Bronchial epithelial cell (primary cell): ENCODE measurements at places on chromosomes 5 and 9.
A peak's percentile ranks its signal among the peaks of the same experiment; 100 is the strongest.

DNA sequence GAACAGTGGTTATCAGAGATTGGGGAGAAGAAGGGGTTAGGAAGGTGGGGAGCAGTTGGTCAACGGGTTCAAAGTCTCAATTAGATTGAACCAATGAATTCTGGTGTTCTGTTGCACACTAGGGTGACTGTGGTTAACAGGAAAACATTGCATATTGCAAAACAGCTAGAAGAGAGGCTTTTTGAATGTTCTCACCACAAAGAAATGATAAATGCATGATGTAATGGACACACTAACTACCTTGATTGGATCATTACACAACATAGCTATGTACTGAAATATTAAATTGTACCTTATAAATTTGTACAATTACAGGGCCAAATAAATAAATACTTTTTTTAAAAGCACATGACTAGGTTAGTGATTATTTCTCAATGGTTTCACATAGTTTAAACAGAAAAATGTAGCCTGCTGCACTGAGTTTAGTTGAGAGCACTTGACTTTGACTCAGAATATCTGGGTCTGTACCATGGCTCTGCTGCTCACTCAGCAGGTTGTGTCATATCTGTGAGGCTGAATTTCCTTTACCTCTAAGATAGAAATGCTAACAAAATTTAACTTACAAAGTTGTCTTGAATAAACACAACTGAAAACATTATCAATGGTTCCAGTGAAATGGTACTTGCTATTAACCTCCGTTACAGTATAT, 30.4 kb downstream of the NUDT12 start:
- peak; percentile 75 for DNase-seq

- DNase-seq = no peak
Measured at GRCh38 chr5:154782812-154783592, 27.8 kb downstream of the LARP1 start.

GRCh38 chr5:105931881-105932421, 1738.8 kb downstream of the EFNA5 start:
- no peak for DNase-seq

GRCh38 chr9:137742698-137743097, 123.9 kb downstream of the EHMT1 start:
- DNase-seq = no peak

DNA sequence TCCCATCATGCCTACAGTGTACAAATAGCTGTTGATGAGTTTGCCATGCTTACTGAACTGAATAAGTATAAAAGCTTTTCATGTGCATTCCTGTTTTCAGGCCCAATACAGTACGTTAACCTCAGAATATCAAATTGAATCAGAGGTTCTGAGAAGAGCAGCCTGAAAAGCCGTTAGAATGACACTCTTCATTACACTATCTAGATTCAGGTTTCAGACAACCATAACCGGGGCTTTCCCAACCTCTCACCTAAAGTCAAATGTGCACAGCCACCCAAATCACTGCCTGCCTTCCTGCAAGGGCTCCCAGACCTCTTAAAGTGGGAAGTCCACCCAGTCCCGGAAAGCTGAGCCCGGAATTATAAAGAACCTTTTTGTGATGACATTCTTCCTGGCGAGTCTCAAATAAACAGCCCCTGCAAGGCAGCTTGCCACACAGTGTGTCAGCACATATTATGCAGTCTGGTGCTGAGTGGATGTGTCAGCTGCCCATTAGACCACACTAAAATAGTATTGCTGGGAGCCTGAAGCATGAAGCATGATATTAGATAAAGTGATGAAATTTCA, 245.8 kb downstream of the TLE4 start:
- no peak for DNase-seq

DNA sequence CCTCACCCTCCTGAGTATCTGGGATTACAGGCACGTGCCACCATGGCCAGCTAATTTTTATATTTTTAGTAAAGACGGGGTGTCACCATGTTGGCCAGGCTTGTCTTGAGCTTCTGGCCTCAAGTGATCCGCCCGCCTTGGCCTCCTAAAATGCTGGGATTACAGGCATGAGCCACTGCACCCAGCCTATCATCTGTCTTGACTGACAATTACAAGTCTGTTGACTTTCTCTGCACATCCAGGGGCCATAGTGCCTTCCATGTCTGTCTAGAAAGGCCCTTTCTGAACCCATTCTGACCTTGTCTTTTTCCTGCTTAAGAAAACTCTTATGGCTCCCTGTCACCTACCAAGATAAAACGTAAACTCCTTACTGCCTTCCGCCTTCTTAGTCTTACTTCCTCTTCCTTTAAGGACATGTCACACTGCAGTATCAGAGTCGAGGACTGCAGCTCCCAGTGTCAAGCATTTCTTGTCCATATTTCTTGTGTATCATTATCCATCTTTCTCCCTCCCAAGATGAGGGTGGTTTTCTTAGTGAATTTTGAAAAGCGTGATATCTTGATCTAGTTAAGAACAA, 49.9 kb upstream of the SHB start:
- no peak for DNase-seq

DNA sequence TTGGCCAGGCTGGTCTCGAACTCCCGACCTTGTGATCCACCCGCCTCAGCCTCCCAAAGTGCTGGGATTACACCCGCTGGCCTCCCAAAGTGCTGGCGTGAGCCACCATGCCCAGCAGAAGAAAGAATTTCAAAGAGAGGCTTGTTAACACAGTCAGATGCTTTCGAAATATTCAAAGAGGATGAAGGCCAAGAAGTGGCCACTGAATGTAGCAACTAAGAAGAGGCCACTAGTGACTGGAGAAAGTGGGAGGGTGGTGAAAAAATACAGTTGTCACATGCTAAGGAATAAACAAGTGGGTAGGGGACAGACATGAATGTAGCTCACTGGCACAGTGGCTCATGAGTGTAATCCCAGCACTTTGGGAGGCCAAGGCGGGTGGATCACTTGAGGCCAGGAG, 13.0 kb upstream of the TPM2 start:
- DNase-seq = no peak

GRCh38 chr5:76455531-76456133, 52.5 kb downstream of the IQGAP2 start:
- no peak for DNase-seq

GRCh38 chr9:78306222-78307076, 9.5 kb downstream of the PSAT1 start:
- no peak for DNase-seq

GRCh38 chr9:84271921-84272556, 68.5 kb downstream of the SLC28A3 start:
- DNase-seq = no peak

GRCh38 chr5:14261235-14261634, 118.1 kb downstream of the TRIO start:
- no peak for DNase-seq

- peak; percentile 86 for DNase-seq
Measured at GRCh38 chr5:28542987-28543386, 1504.6 kb upstream of the CDH9 start.

GRCh38 chr5:37494756-37495155, 115.6 kb downstream of the WDR70 start:
- DNase-seq = peak; percentile 75

DNA sequence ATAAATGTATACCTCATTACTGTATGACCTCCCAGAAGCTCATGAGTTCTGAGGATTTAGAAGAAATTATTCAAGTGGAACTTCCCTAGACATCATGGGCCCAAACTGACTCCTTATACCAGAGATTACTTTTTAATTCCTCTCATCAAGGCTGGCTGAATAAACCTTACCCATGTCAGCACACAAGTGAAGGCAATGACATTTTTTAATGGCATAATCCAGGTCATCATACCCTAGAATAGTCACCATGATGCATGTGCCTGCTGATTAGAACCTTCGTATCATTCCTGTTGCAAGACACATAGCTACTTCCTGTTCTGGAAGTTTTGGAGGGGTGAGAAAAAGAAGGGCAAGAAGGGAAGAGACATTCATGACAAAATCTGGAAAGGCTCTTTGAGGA, 49.8 kb upstream of the IFNK start:
- no peak for DNase-seq

DNA sequence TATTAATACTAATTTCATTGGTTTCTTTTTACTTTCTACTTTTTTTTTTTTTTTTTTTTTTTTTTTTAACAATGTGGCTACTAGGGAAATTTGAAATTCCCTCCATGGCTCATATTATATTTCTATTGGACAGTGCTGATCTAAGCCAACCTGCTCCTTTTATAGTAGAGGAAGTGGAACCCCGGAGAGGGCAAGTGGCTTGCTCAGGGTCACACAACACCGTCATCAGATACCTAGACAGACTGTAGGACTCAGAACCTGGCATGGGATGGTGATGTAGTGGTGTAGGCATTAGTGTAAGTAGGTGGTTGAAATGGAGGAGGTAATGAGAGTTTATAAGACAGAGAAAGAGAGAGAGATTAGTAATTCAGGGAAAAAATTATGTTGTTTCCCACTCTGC, 10.8 kb downstream of the ZNF618 start:
- DNase-seq = no peak

DNA sequence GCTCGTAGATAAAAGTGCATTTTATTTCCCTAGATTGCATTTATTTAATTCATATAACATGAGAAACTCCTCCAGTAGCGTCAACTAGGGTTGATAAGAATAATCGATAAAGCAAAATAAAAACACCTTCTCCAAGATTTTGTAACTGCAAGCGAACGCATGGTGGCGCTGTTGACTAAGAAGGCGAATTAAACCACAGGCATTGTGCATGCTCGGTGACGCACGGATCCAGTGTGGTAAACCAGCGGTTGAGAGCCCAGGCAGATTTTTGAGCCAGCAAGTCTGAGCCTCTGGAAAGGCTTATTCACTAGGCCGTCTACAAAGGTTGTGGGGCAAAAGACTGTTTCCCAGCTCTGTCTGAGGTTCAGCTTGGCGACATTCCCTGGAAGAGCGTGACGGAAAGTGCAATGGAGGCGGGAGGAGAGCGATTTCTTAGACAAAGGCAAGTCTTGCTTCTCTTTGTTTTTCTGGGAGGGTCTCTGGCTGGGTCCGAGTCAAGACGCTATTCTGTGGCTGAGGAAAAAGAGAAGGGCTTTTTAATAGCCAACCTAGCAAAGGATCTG, at the start of gene PCDHB3:
PCDHB3 (plus strand) TSS at position 231 of the 563 bp plus-strand sequence; CDS start at position 408, 177 bp downstream.
- DNase-seq = peak; percentile 15

- DNase-seq = no peak
Measured at GRCh38 chr5:115869256-115869795, 27.6 kb downstream of the AP3S1 start.

- no peak for DNase-seq
Measured at GRCh38 chr5:107808671-107809137, 138.0 kb upstream of the EFNA5 start.

- no peak for DNase-seq
Measured at GRCh38 chr9:115444959-115445358, 327.0 kb upstream of the TNC start.

DNA sequence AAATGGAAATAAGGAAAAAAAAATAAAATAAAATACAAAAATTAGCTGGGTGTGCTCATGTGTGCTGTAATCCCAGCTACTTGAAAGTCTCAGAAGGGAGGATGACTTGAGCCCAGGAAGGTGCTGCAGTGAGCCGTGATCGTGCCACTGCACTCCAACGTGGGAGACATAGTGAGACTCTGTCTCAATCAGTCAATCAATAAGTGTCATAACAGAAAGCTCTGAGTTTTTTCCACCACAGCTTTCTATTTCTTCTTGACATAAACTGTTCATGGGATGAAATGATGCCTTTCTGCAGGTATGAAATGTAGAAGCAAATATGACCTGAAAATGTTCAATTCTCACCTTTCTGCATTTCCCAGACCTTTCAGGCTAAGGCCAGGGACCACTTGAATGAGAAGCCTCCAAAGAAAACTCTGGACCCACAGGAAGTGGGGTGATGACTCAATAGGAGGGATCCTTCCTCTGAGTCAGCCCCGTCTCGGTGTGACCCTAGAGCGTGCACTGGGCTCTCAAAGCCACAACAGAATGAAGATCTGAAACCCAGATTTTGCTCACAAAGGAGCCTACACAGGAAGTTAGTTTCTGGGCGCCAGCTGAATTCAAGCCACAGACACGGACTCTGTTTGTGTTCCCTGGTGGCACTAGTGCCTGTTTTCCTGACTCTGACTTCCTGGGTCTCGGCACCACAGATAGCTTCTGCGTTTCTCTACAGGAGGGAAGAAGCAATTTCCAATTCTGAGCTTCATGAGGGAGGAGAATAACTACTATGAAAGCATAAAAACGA, 62.0 kb downstream of the ANKH start:
- peak; percentile 82 for DNase-seq

- DNase-seq = no peak
Measured at GRCh38 chr9:90789862-90790261, 11.8 kb upstream of the SYK start.

GRCh38 chr5:157463081-157463480, 3.1 kb downstream of the NIPAL4 start:
- peak; percentile 43 for DNase-seq

- no peak for DNase-seq
Measured at GRCh38 chr5:109234381-109234780, 175.4 kb downstream of the PJA2 start.

GRCh38 chr5:178426326-178427130, 163.7 kb downstream of the COL23A1 start:
- no peak for DNase-seq

DNA sequence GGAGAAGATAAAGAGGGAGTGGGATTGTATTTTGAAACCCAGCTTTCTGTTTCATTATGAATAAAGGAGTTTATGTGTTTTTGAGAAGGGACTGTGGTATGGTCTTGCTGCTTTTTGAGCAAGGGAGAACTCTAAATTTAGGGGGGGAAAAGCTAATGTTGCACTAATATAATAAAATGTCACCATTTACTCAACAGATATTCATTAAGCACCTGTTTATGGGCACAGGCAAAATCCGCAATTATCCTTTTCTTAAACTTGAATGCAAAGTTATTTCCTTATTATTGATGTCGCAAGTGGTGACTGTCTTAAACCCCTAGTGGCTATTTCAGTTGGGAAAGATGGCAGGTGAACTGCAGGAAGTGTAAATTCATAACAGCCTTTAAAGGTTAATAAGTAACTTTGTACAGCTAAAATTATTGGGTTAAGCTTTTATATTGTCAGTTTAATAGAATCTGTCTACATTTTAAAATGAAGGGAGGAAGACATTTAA, 1.5 kb downstream of the CDC42SE2 start:
- peak; percentile 66 for DNase-seq

GRCh38 chr5:110070836-110071235, 381.1 kb downstream of the MAN2A1 start:
- DNase-seq = no peak

DNA sequence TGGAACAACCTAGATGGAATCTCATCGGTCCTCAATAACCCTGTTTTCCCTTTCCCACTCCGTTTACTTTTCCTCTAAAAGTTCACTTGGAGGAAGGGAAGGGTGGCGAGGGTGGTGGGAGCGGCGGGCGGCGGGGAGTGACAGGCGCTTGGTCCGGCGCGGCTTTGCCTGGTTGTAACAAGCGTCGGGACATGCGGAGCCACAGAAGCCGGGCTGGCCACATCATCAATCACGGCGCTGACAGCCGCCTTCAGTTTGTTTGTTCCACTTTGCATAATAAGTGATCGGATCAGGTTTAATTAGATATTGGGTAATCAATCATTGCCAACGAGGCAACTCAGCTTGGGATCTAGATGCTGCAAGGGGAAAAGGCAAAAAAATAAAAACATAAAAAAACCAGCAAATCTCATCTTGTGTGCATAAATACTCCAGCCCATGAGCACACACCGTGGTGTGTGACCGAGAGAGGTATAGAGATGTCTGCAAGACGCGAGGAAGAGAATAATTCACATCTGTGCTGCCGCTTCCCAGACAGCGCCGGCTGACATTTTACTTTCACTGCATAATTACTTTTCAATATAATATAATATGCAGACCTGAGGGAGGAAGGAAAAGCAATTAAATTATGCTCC, 396.2 kb upstream of the IRX4 start:
- no peak for DNase-seq

- DNase-seq = peak; percentile 44
Measured at GRCh38 chr9:80467632-80468031, 895.9 kb downstream of the TLE4 start.
